ENCODE measurements at places on chromosomes 2 and 18.

- DNase-seq: no peak
These were observed 1216.1 kb upstream of the FAM98A start for GRCh38 chr2:34815052-34815741.

- DNase-seq: no peak
These were observed 141.5 kb upstream of the SP5 start for GRCh38 chr2:170573671-170574070.

DNA sequence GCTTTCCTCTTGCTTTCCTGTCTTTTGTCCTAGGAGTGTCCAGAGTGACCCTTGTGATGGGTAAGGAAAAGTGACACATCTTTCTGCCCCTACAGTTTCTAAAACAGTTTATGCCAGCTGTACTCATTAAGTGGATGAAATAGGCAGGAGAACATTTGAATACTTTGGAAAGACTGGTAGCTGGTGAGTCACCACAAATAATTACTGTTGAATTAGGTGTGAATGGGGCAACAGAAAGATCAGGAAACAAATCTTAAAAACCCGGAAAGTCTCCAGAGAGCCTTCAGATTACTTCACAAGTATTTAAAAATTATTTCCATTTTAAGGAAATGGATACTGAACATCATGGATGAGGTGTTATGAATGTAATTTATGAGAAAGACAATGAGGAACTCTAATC, 278.5 kb downstream of the CLIP4 start:
- no peak for DNase-seq

- no peak for DNase-seq
These were observed 251.5 kb upstream of the THUMPD2 start for GRCh38 chr2:40030456-40030975.

DNA sequence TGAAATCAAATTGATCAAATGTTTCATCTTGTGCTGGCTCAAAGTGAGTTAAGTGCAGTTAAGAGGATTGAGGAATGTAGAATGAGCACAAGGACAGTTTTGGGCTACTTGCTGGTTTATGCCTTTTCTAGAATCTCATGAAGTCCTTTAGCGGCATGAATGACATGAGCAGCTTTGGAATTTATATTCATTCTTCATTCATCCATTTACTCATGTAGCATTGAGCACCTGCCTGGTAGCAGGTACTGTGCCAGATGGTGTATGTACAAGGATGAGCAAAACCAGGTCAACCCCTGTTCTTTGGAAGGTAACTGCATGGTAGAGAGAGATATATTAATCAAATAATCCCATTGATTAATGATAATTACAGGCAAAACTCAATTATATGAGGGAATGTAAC, 1.2 kb downstream of the ICOS start:
- no peak for DNase-seq

- DNase-seq: no peak
These were observed 46.0 kb upstream of the CTIF start for GRCh38 chr18:48492880-48493279.

GRCh38 chr2:236584521-236585384, 15.1 kb downstream of the ACKR3 start:
- no peak for DNase-seq

- DNase-seq: no peak
These were observed 176.2 kb downstream of the LDLRAD4 start for GRCh38 chr18:13394801-13395200.

GRCh38 chr18:48542513-48543181, 3.8 kb downstream of the CTIF start:
- DNase-seq: no peak

GRCh38 chr18:4640349-4641012, 185.4 kb upstream of the DLGAP1 start:
- DNase-seq: no peak

- DNase-seq: no peak
These were observed 140.0 kb upstream of the NOL4 start for GRCh38 chr18:34364699-34365098.

DNA sequence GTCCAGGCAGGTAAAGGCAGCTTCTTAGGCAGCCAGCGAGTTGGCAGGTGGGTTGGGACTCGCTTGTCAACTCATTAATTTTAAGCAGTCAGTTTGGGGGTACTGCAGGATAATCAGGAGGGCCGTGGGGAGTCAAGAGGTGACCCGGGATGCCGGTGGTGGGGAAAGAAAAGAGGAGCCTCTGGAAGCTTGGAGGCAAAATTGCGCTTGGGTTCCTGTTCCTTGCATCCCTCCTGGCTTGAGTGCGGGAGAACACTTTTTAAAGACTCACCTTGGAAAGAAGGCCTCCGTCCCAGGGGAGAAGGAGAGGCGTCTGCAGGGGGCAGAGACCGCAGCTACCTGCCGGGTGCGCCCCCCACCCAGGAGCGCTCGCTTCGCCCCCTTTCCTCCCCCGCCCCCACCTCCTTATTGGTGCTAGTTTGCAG, at the start of gene KCNJ3:
TSS of gene KCNJ3 (plus strand) at position 400 of the 425 bp plus-strand sequence. CDS start 81 bp downstream, outside the sequence.
- DNase-seq: no peak

DNA sequence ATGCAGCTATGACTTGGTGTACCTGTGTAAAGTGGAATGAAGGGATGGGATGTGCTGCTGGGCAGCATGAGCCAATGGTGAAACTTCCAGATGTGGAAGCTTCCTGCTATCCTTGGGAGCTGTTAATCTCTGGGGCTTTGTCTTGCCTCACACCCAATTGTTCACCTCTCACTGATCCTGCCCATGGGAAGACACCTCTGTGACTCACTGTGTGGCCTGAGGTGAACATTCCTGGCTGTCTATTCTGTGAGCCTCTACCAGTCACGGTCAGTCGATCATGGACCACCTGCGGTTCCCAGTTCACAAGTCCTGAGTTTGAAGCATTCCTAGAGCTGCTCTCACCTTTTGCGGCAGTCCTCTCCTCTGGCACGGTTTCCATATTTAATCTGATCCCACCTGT, 12.1 kb downstream of the NEURL3 start:
- DNase-seq: no peak

- no peak for DNase-seq
These were observed 21.1 kb downstream of the UGP2 start for GRCh38 chr2:63862806-63863205.

DNA sequence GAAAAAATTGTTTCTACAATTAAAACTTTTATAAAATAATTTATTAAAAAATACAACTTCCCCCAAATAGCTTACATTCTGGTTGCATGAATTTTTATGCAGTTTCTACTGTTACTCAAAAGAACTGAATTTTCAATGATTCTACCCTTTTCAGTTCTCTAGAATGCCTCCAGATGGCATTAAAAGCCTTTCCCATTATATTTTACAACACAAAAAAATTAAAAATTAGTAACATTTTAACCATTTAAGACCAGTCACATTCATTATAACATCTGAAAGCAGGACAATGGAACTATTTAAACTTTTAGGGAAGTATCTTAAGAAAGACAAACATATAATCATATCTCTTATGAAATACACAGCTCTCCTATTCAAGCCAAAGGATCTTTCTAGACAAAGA, 236.0 kb upstream of the REV1 start:
- DNase-seq: no peak

DNA sequence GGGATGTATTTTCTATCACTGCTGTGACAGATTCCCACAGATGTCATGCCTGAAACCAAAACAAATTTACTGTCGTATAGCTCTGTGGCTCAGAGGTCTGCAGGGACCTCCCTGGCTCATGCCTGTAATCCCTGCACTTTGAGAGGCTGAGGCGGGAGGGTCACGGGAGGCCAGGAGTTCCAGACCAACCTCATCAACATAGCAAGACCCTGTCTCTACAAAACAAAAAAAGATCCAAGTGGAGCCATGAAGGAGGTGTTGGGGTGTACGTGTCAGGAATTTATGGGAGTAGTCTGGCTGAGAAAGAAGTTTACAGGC, 51.0 kb upstream of the FAHD2A start:
- DNase-seq: no peak

DNA sequence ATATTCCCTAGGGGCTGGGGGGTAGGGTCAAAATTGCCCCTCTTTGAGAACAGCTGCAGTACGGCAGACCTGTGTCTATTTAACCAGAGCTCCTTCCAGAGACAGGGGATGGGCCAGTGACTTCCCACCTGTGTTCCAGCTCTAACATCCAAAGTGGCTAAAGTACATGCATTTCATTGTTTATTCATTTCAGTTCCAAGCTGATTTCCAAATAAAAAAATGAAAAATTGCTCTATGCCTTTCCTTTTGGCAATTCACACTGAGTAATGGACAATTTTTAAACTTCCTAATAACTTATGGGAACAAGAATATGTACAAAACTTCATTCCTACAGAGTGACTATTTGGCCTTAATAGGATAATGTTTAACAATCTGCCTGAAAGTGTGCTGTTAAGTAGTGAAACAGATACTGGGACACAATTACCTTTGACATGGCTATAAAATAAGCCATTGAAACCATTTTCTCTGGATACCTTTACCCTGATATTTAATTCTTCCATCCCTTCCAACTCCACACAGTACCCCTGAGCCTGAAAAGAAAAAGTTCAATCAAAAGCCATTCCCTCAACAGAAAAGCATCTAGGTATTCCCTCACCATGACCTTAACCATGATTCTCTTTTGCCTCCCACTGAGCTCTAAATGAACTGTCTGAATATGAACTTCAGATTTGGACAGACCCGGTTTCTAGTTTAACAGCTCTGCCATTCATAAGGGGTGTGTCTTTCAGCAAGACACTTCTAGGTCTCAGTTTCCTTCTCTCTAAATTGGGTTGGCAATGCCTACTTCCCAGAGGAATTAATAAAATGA, 73.1 kb downstream of the RDH14 start:
- DNase-seq: no peak

DNA sequence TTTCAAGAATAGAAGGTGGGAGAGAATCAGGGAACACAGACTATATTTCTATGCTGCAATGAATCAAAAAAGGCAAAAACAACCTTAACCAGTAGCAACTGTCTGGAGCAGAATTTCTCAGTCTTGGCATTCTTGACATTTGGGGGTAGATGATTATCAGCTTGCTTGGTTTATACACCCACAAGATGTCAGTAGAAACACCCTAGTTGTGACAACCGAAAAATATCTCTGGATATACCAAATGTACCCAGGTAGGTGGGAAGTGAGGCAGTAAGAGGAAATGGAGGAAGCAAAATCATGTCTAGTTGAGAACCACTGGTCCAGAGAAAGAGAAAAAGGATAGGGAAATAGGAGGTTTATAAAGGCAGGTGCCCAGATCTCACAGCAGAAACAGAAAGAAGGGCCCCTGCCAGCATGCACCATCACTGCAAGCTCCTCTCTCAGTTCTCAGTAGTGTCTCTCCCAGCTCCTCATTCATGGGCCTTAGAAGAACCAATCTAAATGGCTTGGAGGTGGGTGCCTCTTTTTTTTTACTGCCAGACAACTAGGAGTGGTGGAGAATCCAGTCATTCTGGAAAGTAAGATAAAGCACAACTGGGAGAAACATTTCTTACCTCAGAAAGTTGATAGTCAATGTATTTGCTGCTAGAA, 50.4 kb downstream of the MBD2 start:
- DNase-seq: no peak

GRCh38 chr2:150387586-150388288, 99.7 kb downstream of the RND3 start:
- DNase-seq: no peak

- no peak for DNase-seq
These were observed 12.7 kb upstream of the CDH19 start for GRCh38 chr18:66616523-66616983.

DNA sequence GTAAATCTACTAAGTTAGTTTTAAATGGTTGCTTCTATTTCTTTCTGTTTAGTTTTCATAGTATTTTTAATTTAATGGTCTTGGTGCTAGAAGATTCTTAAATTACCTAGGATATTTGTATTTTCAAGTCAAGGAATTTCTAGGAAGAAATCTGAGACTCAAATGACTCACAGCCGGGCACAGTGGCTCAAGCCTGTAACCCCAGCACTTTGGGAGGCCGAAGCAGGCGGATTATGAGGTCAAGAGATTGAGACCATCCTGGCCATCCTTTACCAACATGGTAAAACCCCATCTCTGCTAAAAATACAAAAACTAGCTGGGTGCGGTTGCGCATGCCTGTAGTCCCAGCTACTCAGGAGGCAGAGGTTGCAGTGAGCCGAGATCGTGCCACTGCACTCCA, 95.5 kb downstream of the C2orf74 start:
- DNase-seq: no peak

GRCh38 chr2:205752296-205752820, 70.1 kb downstream of the NRP2 start:
- DNase-seq: no peak

- no peak for DNase-seq
These were observed 756 bp upstream of the SLC35F5 start for GRCh38 chr2:113757138-113757657.

- DNase-seq: no peak
These were observed 204.1 kb downstream of the CTIF start for GRCh38 chr18:48742706-48743475.

GRCh38 chr2:15640261-15640711, 48.6 kb downstream of the DDX1 start:
- no peak for DNase-seq

- no peak for DNase-seq
These were observed 91.4 kb downstream of the TRIB2 start for GRCh38 chr2:12807907-12808810.

DNA sequence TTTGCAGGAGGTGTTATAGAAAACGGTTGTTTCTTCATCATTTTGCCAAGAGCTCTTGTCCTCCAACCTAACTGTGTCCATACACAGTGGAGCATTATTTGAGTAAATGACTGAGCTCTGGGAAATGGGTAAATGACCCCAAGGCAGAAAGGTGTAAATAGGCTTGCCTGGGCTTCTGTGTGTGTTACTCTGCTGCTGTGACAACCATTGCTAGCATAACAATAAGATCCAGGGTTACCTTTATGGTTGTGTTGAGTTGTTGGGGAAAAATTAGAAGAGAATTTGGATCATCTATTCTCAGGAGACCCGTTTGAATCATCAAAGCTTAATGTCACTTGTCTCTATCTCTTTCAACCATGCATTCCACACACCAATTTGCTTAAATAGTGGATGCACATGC, 672.7 kb downstream of the DPP10 start:
- DNase-seq: no peak

DNA sequence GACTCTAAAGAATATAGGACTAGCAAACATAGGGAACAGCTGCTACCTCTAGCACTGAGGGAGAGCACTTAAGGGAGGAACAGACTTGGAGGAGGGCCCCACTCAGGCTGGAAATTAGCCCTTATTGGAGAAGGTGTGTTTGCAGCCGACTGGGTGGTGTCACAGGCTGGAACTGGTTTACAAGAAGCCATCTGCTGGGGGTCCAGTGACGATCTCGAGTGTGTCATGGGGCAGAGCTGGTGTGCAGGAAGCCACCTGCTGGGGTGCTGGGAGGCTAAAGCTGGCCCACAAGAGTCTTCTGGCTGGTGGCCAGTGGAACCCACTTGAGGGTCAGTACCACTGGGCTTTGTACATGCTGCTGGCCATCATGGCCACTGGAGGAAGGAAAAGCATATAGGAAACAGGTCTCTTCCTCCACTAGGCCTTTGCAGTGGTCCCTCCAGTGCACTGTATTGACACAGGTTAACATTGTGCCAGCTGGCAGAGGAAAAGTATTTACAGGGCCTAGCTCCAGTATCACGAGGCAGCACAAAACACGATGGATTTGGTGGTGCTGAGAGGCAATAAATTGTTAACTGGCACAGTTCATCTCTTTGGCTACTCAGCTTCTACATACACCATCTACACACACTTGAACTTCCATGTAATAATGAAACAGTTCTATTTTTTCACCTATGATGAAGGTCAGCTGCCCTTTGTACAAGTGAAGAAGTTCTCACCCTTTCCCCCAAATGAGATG, 43.6 kb downstream of the MAP3K20 start:
- DNase-seq: no peak

Data from activated CD8-positive, alpha-beta memory T cell treated with anti-CD3 and anti-CD28 coated beads for 1 hour (primary cell).